Cerebellar cortex (tissue), 1 donor: ENCODE measurements at places on chromosomes 6 and 20.
A peak's percentile ranks its signal among the peaks of the same experiment; 100 is the strongest.

DNA sequence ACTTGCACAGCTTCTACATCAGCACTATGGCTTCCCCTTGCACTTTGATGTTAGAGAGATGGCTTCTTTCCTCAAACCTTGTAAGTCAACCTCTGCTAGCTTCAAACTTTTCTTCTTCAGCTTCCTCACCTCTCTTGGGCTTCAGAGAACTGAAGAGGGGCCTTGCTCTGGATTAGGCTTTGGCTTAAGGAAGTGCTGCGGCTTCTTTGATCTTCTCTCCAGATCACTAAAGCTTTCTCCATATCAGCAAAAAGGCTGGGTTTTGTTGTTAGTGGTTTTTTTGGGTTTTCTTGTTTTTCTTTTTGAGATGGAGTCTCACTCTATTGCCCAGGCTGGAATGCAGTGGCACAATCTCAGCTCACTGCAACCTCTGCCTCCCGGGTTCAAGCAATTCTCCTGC, 24.0 kb downstream of the CDK5RAP1 start:
- no peak for DNase-seq

DNA sequence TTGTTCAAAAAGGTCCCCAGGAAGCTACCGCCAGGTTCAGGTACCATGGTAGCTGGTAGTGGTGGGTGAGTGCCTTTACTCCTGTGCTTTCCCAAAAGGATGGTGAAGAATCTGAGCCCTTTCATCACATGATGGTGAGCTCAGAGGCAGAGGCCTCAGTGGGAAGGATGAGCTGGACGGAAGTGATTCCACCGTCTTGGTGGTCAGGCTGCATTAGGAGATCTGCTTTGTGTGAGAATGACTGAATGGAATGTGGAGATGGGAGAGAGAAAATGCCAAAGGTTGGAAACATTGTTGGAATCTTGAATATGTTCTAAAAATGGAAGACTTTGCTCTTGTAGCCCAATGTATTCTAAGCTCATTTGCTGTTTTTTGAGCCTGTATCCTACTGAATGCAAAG, 108.1 kb upstream of the SCP2D1 start:
- no peak for DNase-seq

DNA sequence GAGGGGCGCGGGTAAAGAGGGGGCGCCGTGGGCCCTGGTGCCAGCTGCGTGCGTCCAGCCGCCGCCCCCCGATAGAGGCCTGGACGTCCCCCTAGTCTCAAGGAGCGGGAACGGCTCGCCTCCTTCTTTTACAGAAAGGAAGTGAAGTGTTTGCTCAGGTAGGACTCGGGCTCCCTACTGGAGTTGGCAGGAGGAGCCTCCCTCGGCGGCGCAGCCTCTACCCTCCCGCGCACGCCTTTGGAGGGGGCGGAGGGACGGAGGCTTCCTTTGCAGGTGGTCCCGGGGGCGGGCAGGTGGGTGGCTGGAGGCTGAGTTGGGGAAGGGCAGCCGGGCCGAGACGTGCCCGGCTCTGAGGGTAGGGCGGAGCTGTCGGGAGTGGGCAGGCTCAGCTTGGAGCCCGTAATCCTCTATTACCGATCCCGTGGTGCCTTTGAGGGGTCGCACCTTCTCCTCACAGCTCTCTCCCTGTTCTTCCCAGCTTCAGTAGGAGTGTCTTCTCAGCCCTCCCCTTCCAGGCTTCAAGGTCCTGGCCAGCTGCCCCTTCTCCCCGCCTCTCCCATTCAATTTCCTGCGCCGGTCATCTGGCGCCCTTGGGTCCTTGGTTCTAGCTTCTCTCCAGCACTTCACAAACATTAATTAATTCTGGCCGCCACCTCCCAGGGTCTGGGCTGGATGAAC, 728 bp downstream of the ITPR3 start:
- DNase-seq = peak; percentile 76

- no peak for DNase-seq
Observed at GRCh38 chr6:134288538-134289203, 29.2 kb downstream of the SGK1 start.

DNA sequence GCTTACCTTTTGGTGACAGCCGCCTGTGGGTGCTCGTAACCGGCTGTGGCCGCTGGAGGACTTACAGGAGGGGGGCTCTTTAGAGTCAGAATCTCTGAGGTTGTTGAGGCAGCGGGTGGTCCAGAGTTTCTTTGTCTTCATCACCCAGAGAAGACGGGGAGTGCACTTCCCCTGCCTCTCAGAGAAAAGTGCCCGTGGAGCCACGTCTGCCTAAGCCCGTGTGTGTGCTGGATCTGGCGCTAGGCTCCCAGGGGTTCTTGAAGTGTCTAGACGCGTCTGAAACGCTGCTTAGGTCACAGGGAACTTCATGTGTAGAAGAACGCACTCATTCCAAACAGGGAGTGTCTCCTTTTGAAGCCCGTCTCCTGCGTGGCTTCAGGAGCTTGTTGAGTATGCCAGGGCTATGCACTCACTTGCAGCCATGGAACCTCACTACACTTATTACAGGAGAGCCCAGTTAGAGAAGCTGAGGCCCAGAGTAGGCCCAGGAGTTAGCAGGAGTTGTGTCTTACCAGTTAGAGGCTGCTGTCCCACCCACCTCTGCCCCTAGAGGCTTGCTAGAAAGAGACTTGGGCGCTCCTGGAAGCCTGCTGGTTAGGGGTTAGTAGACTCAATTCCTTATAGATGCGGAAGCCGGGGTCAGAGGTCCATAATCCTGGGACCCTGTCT, 1.3 kb downstream of the LSM14B start:
- no peak for DNase-seq

DNA sequence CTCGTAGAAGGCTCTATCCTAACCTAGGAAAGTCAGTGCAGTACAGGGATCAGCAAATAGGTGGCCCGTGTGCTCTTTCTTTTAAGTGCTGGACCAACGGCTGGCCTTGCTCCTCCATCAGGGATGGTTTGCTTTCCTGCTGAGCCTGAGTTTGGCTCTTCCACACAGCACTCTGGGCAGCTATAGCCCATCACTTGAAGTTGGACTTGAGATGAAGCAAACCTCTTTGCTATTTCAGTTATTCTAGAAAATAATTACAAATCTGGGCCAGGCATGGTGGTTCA, 66.9 kb upstream of the KCNK16 start:
- DNase-seq = no peak

- DNase-seq = no peak
Observed at GRCh38 chr20:54590856-54591255, 115.5 kb downstream of the DOK5 start.

DNA sequence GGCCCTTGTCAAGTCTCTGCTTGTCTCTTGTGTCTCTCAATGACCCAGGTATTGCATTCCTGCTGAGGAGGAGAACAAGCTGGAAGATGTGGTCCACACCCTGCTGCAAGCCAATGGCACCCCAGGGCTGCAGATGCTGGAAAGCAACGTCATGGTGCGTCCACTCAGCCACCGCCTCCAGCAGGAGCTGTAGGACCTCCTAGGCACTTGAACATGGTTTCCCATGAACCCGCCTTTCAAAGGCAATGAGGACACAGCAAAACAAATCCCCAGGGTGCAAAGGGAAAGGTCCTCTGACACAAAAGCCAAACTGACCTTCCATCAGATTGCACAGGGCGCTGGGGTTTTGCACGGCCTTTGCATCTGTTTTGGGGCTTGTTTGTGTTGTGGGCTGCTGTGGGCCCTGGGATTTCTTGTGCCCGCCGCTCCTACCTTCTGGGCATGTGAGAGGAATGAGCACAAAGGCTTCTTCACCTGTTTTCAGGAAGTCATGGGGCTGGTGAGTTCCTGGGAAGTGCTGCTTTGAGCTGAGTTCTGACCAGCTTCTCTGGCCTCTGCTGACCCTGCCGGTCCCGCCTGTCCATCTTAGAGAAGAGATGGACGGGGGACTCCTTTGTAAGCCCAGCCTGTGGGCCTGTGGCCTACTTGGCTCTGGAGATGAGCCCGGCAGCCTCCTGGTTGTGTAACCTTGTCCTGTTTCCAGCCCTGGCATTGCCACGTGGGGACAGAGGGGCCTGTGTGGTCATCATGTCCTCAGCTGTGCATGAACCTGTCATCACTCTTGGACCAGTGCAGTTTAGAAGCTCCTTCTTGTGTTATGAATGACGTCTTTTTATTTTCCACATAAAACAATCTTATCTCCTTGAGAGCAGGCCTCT, 151.3 kb downstream of the DTNBP1 start:
- DNase-seq = peak; percentile 72

DNA sequence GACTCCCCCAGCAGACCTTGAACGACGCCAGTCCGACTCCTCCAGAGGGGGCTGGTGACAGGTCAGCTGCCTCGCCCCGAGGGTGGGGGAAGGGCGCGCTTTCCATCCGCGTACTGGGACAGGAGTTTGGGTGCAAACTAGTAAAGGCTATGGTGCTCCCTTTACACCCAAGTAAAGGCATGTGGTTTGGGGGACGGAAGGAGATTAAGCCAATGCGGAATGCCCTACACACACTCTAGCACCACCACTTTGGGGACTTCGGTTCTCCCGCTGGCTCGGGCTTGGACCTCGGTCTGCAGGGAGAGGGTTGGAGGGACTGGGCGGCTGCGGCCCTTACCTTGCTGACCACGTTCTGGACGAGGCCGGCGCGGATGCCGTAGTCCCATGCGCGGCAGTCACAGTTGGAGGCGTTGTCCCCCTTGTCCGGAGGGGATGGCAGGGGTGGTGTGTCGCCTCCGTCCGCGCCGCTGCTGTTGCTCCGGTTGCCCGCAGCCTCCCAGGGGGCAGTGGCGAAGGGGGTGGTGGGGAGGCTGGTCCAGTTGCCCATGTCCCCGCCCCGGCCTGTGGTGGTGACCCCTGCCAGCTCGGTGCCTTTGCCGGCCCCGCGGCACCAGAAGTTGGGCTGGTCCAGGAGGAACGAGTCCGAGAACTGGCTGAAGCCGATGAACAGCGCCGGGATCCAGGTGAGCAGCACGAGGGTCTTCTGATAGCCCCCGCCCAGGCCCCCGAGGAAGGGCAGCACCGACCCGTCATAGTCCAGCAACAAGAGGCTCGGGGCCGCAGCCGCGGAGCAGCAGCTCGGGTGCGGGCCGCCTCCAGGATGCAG, 1.1 kb downstream of the SLC22A23 start:
- DNase-seq = no peak

- DNase-seq = no peak
Observed at GRCh38 chr6:33383427-33384185, 8.0 kb upstream of the KIFC1 start.

- DNase-seq = no peak
Observed at GRCh38 chr6:148192310-148192709, 150.3 kb upstream of the SASH1 start.
